GM23338 (cell line): ENCODE measurements at places on chromosomes 16 and 17. TPM values are rescaled to one million over a fixed set of nuclear protein-coding genes. Genes with fewer than 3 reads are reported as not detected.

GRCh38 chr17:16534236-16534635, 34.8 kb downstream of the ZNF287 start:
- DNase-seq = no peak

DNA sequence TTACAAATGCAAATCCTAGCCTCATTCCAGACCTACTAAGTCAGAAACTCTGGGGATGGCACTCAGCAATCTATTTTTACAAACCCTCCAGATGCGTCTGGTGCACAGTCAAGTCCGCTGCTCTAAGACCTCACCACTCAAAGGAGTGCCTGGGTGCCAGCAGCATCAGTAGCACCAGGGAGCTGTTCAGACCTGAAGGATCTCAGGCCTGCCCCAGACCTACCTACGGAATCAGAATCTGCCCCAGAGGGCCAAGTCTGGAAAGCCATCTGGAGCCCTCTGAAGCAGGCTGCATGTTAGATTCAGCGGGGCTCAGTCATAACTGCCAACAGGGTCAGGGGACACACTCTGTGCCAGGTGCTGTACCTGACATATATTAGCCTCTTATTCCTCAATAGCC, 17.6 kb downstream of the MEOX1 start:
- no peak for DNase-seq

DNA sequence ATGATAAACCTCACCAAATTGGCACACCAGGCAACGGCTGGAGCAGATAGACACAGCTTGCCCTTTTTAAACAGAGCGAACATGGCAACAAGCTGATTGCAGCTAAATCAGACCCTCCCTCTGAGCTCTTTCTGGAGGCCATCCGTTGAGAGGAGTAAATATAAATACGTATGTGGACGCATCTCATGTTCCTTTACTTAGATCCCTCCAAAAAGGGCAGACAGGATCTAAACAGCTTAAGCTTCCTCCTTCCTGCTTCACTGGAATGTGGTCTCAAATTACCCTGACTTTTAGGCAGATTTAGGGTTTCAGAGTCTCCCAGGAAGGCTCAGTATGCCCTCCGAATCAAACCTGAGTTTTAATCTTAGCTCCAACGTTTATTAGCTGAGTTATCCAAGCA, 204.7 kb upstream of the GOT2 start:
- DNase-seq = peak; percentile 61

- no peak for DNase-seq
Measured at GRCh38 chr17:64356304-64356686, 34.4 kb downstream of the PECAM1 start.

DNA sequence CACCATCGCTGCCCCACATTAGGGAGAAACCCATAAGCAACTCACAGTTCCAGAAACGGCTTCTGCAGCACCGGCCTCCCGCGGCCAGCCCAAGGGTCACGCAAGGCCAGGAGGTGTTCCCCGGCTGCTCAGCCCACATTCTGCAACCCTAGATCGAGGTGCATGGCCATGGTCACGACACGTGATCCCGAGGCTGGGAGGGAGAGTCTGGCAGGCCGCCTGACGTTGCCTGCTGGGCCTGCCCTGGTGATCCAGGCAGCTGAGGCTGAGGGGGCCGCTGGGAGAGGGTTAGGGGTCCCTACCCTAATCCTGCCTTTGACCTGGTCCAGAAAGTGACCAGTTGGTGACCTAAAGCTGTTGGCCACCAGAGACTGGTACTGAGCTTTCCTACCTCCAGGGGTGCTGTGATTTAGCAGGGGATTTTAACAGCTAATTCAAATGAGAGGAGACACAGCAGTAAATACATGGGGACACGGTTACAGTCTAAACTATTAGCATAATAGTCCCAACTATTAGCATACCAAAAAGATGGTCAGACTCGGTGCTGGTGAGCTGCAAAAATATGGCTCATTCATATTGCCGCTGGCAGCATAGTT, 97.4 kb upstream of the CIBAR2 start:
- no peak for DNase-seq

GRCh38 chr16:25052530-25052929, 37.4 kb upstream of the ARHGAP17 start:
- no peak for DNase-seq

GRCh38 chr17:74552037-74552436, 6.1 kb upstream of the CD300C start:
- no peak for DNase-seq

Gene ACSM2B
- not detected in 2 replicates for total RNA-seq
